NCI-H187 (cell line): ENCODE measurements at places on chromosomes 12 and 14.

- no peak for DNase-seq
Measured at GRCh38 chr12:6813363-6813762, 8.3 kb upstream of the GPR162 start.

- peak; percentile 34 for DNase-seq
Measured at GRCh38 chr14:76456200-76456599, 80.3 kb downstream of the ESRRB start.

DNA sequence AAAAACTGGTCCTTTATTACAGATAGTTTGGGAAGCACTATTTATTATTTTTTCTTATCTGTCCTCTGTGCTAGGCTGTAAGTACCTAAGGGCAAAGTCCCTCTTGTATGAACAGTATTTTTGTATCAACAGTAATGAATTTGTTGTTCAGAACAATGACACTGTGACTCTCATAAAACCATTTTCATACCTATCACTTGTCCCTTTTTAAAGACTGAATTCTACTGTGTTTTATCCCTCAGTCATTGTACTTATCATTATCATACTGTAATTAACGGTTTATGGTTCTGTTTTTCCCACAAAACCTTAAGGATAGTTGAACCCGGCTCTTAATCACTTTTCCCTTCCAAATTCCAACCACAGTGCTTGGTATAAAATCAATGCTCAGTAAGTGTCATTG lies 69.4 kb downstream of the SRGAP1 start:
- no peak for DNase-seq

- DNase-seq, result no peak
Measured at GRCh38 chr12:110176745-110177144, 52.6 kb downstream of the IFT81 start.

GRCh38 chr12:123761841-123762714 lies at the start of gene DNAH10:
TSS of gene DNAH10 (plus strand) at chr12:123762301. CDS start at chr12:123762337, 36 bp downstream.
- DNase-seq, result no peak

DNA sequence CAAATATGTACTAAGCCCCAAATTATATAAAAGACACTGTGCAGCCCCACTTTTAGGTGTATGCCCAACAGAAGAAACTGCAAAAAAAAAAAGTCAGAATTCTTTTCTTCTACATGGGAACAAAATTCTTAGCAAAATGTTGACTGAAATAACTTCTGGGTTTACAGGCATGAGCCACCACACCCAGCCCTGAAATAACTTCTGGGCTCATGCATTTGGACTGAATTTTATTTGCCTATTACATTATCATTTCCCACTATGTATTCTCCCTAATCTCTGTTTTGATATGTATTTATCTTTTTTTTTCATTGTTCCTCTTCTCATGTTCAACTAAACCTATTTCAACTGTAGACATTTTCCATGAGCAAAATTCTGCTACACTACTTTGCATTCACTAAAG lies 169.2 kb downstream of the GRIN2B start:
- DNase-seq, result no peak

GRCh38 chr12:126773012-126773411 lies 1494.0 kb upstream of the TMEM132C start:
- DNase-seq, result no peak

- DNase-seq, result no peak
Measured at GRCh38 chr14:95111507-95112164, 45.7 kb downstream of the DICER1 start.

GRCh38 chr12:56634837-56635791 lies 5.0 kb upstream of the BAZ2A start:
- peak; percentile 35 for DNase-seq

DNA sequence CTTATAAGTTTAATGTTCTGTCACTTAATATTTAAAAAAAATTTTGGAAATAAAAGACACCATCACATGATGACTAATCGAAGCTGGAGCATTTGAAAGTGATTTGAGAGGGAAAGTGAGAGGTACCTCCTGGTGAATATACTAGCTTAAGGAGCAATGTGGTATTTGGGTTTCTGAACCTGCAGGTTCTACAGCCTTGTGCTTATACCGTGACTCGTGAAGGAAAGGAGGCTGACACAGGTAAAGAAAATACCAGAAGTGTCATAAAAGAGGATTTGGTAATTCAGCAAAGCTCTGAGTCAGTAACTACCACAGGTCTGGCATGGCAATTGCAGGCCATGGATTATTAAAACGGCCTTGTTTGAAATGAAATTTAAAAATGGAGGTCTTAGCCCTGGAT lies 151.0 kb downstream of the SLC38A4 start:
- no peak for DNase-seq
